Stimulated activated CD4-positive, alpha-beta T cell treated with anti-CD3 and anti-CD28 coated beads, Interleukin-4, amount 100 ng/mL, for 1 hour (primary cell): ENCODE measurements at places on chromosomes 11 and 22.

GRCh38 chr11:61949169-61950034, 749 bp upstream of the BEST1 start:
- DNase-seq: no peak

DNA sequence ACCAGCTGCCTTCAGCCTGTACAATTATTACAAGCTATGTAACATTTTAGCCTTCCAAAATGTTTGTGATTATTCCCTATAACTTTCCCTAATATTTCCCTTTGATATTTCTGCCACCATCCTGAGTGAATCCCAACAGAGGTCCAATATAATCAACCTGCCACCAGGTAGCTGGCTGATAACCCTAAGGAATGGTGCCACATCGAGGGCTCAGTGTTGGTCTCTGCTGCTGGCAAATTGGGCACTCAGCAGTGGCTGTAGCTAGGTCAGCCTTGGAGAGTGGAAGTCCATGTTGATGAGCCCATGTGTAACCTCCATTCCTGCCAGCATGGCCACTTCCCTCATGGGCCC, 121.2 kb downstream of the ZNF280B start:
- DNase-seq: no peak

- DNase-seq: no peak
Observed at GRCh38 chr11:100185588-100185987, 501.5 kb upstream of the ARHGAP42 start.

- DNase-seq: no peak
Observed at GRCh38 chr11:45144126-45145082, 2.0 kb upstream of the PRDM11 start.

- DNase-seq: no peak
Observed at GRCh38 chr11:129620237-129621104, 195.2 kb upstream of the TMEM45B start.
